SJSA1 (cell line): ENCODE measurements at places on chromosomes 5 and 9. TPM values are rescaled to one million over a fixed set of nuclear protein-coding genes. Genes with fewer than 3 reads are reported as not detected.

COL23A1 gene
- total RNA-seq: not detected in 2 replicates

GRCh38 chr9:1591310-1591709, 423.8 kb upstream of the SMARCA2 start:
- no peaks in the 10 kb centered on the region for H3K36me3 ChIP-seq
- H3K27me3 ChIP-seq: no peaks in the 10 kb centered on the region
- no peak for DNase-seq
- no peaks in the 10 kb centered on the region for H3K4me1 ChIP-seq
- no peak overlapping the region for H3K4me3 ChIP-seq
- H3K27ac ChIP-seq: no peak overlapping the region

DNA sequence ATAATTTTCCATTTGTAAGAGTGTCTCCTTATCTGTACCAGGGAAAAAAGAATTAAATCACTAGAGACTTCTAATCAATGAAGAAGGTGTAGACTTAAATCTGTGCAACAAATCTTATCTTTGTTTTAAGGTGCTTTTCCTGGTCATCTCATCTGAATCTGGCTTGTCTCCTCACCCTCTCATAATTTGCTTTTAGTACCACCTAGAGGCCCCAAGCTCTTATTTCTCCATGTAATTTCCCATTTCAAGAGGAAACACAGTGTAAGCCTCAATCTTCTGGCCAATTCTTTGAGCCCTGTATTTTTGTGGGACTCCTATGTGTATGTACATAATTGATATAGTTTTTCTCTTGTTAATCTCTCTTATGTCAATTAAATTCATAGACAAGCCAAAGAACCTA, 1975.3 kb upstream of the CDH6 start:
- no peaks in the 10 kb centered on the region for H3K4me1 ChIP-seq
- no peaks in the 10 kb centered on the region for H3K36me3 ChIP-seq
- H3K27ac ChIP-seq: no peak overlapping the region

SLC6A7 gene
- not detected in 2 replicates for total RNA-seq

RIMOC1 gene
- total RNA-seq: 15.3 and 19.9 TPM in 2 replicates

- no peak for DNase-seq
- no peaks in the 10 kb centered on the region; the same call in 1 of the 2 replicates for H3K27me3 ChIP-seq
- H3K4me1 ChIP-seq: peaks cover 6% of the 10 kb centered on the region
- H3K36me3 ChIP-seq: no peaks in the 10 kb centered on the region
- H3K4me3 ChIP-seq: no peak overlapping the region
- no peak overlapping the region for H3K27ac ChIP-seq
Observed at GRCh38 chr9:78038620-78039300, 7.1 kb upstream of the GNAQ start.

MYMK gene
- not detected in 2 replicates for total RNA-seq
